Mammary epithelial cell (primary cell): ENCODE measurements at places on chromosomes 16 and 17.
A peak's percentile ranks its signal among the peaks of the same experiment; 100 is the strongest.

- DNase-seq = peak; percentile 66
Measured at GRCh38 chr17:66200685-66201092, 8.8 kb upstream of the CEP112 start.

GRCh38 chr17:41695954-41696757 is 7.5 kb downstream of the EIF1 start:
- DNase-seq = peak; percentile 58

DNA sequence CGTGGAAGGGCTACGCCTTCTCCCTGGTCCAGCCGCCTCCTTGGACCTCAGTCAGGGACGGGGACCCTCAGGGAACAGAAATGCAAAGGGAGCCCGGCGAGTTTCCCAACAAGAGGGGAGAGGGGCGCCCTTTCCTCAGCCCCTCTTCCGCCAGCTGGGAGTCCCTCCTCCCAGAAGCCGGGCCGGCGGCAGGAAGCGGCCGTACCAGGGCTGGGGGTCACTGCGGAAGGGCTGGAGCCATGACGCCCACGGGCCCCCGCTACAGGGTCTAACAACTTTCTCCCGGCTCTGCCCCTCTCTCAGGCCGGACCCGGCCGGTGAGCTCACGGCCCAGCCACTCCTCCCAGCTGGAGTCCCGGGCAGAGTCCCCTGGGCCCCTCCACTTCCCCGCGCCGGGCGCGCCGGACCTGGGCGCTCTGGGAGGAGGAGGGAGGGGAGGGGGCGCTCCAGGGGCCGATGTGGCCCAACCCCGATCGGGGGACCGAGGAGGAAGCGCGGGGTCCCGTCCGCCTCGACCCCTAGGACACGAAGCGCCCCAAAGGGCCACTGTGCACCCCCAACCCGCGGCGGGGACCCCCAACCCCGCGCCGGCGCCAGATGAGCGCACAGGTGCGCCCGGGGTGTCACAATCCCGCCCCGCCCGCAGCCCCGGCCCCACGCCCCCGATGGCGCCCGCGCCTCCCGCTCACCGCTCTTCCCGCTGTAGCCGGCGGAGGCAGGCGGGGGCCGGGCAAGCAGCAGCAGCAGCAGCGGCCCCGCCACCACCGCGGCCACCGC is 578 bp downstream of the PGAP6 start:
- DNase-seq = no peak

GRCh38 chr16:3546986-3547682 is 30.1 kb downstream of the NLRC3 start:
- no peak for DNase-seq

DNA sequence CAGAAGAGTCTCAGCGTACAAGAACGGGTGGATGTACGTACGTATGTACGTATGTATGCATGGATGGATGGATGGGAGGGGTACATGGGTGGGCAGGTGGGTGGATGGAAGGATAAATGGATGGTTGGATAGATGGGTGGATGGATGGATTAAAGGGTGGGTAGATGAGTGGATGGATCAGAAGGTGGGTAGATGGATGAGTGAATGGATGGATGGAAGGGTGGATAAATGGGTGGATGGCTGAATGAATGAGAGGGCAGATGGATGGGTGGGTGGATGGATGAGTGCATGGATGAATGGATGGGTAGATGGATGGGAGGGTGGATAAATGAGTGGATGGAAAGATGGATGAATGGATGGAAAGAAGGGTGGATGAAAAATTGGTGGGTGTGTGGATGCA is 45.6 kb downstream of the ENGASE start:
- no peak for DNase-seq

- peak; percentile 54 for DNase-seq
Measured at GRCh38 chr17:1511756-1512321, 4.6 kb downstream of the INPP5K start.

DNA sequence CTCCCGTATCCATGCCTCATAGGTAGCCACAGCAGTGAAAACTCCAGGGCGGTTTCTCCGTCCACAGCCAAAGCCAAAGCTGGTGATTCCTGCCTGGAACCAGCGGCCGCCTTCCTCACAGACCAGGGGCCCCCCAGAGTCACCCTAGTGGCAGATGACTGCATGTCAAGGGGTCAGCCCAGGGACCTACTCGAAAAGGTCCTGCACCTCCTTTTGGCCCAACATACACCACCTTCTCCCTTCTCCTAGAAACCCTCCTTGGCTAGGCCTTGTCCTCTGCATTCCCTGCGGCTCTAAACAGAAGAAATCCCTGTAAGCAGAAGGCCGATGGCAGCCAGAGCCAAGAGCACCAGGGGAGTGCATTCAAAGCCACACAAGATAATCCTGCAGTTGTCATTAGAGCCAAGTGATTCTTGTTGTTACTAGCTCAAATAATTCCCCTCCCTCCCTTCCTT is 6.1 kb downstream of the PRSS36 start:
- DNase-seq = no peak

DNA sequence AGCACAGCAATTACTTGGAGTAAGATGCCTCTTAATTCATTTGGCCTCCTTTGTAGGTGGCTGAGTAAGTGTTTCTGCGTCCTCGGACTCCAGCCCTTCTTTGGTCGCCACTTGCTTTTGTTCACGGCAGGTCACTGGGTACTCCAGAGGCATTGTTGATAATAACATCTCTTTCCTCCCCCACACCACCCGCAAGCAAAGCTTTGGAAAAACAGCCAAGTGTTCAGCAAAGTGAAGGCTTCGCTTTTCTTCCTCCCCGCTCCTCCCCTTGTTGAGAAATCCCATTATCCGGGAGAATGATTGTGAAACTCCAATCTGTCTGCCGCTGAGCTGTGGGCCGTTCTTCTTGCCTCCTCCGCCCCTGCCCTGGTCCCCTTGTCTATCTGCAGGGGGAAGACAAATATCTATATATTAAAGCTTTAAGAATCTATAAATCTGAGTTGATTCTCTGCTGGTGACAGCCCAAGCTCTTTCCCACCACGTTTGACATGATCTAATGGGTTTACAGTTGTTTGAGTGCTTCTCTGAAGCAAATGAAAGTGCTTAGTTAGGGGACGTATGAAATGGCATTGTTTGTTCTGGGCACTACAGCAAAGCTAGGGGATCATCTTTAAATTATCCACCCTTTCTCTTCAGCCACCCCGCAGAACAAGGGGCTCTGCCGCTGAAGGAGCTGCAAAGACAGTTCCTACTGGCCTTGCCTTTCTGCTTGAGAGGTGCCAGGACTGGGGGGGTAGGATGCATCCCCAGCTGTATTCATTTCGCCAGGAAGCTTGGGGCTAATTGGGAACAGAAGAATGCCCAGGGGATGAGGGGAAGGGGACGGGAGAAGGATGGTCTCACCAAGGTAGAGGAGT is 167.1 kb downstream of the CCDC182 start:
- peak; percentile 55 for DNase-seq
